ENCODE measurements at places on chromosomes 4 and X.

GRCh38 chr4:16289897-16290554 lies 63.8 kb upstream of the TAPT1 start:
- no peak for DNase-seq

- no peak for DNase-seq
Observed at GRCh38 chr4:4631150-4631549, 89.3 kb upstream of the STX18 start.

DNA sequence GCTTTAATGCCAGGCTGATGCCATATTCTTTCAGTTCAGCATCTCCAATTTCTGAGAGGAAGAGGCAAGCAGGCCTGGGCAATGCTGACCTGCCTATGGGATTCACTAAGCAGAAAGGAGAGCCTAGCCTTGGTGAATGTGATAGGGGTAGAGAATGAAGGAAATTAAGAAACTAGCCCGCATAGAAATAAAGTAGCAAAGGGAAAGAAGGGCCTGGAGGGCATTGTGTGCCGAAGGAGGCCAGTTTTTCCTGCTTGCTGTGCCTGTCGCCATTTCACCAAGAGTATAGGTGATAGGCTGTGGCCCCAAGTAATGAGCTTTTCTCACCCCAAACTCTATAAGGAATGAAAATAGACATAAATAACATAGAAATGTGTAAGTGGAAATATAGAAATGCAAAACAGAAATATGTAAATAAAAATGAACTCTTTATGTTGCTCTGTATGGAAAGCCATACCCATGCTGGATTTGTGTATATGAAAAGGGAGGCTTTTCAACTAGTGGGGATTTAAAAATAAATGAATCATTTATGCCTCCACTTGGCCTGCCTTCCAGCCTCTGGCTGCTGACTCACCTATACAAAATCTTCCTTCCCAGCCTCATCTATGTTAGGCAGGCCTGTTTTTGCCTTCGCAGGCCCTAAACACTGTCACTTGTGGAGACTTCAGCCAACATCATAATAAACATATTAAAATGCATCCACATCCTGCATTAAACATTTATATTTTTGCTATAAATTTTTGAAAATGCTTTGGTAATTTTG lies 5.1 kb upstream of the OCRL start:
- no peak for DNase-seq

DNA sequence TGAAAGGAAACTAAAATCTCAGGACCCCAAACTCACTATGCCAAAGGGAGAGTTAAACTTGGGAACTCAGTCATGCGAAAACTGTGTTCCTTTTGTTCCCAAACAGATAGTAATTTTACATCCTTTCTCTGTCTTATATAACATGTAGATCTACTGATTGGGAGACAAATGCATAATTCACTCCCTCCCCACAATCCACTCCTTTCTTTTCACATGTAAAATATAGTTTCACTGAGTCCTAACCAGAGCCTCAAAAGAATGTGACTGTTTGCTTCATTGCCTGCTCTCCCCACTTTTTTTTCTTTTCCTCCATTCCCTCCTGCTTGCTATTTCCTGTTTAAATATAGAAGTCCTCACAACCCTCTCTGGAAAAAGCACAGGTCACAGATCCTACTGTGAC lies 699.3 kb upstream of the ADGRL3 start:
- no peak for DNase-seq

DNA sequence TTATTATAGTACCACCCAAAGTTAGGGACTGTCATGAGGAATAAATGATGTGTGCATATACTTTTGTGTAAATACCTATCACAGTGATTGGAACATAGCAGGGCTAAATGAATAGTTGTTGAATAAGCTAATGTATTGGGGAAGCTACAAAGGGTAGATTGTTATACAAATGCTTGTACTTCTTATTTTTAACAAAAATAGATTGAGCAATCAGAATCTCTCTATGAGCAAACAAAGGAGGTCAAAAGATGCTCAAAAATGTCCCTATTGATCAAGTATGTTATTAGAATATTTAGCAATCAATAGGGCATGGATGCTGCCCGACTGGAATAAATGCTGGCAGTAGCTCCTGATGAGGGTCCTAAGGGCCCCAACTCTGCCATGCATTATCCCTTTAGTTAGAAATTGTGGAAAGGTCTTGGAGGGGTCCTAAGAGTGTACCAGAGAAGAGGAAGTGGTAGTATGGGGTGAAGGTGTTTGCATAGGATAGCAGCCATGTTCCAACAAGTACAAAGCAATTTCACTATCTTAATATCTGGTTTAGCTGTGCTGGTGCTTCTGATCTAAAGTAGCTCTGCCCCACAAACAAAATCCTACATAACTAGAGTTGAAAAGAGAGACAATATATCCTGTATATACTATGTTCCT lies 33.1 kb upstream of the TAPT1 start:
- no peak for DNase-seq

GRCh38 chr4:142169216-142169615 lies 532.8 kb downstream of the IL15 start:
- no peak for DNase-seq

- DNase-seq, result no peak
Observed at GRCh38 chr4:24794916-24795665, at the start of gene SOD3. TSS of gene SOD3 (plus strand) at chr4:24795573. CDS start at chr4:24799522, 3,949 bp downstream.

GRCh38 chrX:69085826-69086225 lies 79.4 kb downstream of the PJA1 start:
- no peak for DNase-seq

GRCh38 chr4:6765703-6766102 lies 16.8 kb upstream of the KIAA0232 start:
- DNase-seq, result no peak

- no peak for DNase-seq
Observed at GRCh38 chrX:38192007-38192810, 28.5 kb downstream of the SRPX start.

DNA sequence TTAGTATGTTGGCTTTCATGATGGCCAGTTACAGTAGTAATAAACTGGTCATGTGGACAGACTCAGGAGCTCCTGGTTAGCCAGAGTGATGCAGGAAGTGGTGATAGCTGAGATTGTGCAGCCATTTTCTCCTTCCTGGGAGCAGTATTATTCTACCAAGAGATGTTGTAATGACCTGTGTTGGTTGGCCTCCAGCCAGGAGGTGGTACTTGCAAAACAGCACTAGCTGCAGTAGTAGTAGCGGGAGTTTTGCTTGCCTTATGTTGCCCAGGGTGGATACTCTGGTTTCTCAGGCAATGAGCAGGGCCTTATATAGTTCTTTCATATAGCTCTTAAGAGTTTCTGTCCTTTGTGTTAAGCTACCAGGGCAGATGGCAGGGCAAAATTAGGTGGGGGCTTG lies 998.8 kb downstream of the GLUD2 start:
- no peak for DNase-seq

DNA sequence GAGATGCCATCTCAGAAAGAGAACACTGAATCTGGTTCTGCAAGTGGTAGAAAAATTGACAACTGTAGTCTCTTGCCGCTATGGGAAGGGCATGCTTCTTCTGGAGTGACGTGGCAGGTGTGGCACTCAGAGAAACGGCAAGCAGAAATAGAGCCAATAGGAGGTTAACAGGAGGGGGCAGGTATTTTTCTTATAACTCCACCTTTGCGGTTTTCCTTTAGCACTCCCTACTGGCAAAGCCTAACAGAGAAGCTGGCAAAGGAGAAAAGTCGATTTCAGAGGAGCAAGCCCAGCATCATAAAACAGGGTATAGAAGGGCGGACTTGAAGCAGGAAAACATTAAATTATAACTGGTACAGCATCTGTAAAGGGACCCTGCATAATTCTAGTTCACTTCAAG lies 1382.2 kb downstream of the PCDH18 start:
- no peak for DNase-seq

DNA sequence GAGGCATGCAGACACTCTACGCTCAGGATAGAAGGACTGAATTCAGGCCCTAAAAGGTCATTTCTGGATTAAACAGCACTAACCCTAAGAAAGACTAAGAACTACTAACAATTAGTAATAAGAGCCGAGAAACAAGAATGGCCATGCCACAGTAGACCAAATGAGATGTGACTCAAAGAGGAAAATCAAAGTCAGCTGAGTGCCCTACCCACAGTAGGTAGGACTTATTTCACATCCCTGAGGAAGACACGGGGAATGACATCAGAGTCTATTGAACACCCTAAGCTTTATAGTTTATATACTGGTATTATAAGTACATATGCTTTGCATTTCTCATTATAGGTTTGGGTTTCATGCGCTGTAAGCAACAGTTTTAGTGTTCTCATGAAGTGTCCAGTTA lies 2.7 kb upstream of the ARSJ start:
- DNase-seq, result no peak

- no peak for DNase-seq
Observed at GRCh38 chr4:122798917-122799316, 27.7 kb upstream of the FGF2 start.

DNA sequence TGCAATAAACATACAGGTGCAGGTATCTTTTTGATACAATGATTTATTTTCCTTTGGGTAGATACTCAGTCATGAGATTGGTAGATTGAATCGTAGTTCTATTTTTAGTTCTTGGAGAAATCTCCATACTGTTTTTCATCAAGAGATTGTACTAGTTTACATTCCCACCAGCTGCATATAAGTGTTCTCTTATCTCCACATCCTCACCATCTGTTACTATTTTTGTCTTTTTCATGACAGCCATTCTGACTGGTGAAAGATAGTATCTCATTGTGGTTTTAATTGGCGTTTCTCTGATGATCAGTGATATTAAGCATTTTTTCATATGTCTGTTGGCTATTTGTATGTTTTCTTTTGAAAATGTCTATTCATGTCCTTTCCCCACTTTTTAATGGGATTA lies 202.2 kb downstream of the RAPGEF2 start:
- DNase-seq, result no peak

DNA sequence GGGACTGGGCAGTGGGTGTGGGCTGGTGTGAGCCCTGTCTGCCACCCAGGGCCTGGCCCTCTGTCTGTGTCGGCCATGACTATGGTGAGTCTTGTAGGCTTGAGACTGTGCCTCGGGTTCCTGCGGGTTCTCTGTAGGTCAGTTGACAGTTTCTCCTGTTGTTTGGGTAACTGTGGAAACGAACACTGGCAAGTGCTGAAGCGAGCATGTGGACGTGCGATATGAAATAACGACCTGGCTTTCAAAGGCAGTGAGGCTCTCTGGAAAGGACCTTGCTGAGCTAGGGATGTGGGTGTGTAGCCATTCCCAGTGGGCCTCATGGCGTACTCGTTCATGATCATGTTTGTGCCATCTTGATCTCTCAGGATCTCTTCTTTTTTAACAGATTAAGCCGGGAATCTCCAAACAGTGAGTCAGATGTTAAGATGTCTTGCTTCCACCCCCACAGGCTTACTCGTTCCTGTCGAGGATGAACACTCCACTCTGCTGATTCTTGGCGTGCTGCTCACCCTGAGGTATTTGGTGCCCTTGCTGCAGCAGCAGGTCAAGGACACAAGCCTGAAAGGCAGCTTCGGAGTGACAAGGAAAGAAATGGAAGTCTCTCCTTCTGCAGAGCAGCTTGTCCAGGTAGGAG lies 41.3 kb downstream of the HTT start:
- no peak for DNase-seq

- no peak for DNase-seq
Observed at GRCh38 chr4:158530898-158531297, 9.2 kb downstream of the RXFP1 start.

GRCh38 chr4:149347139-149347538 lies 468.5 kb downstream of the IQCM start:
- no peak for DNase-seq

GRCh38 chr4:175560604-175561003 lies 251.5 kb downstream of the GPM6A start:
- DNase-seq, result no peak

- DNase-seq, result peak; percentile 26
Observed at GRCh38 chrX:118807151-118808017, 16.2 kb upstream of the ZCCHC12 start.

DNA sequence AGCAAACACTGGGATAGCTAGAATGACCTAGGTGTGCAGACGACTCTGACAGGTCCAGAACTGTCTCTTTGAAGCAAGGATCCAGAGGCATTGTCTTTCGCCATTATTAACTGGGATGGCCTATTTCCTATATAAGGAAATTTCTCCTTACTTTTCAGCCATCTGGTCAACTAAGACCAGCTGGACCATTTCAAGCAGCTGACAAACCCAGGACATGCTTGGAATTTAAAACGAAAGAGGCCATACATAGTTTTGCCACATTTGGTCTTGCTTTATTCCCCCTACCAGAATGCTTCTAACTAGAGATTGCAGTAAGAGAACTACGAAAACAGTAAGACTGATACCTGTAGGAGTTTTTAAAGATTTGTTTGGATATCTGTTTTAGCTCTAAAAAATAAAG lies 87.0 kb downstream of the GLRA2 start:
- DNase-seq, result no peak

GRCh38 chrX:150936556-150936955 lies 38.1 kb upstream of the CD99L2 start:
- DNase-seq, result no peak

DNA sequence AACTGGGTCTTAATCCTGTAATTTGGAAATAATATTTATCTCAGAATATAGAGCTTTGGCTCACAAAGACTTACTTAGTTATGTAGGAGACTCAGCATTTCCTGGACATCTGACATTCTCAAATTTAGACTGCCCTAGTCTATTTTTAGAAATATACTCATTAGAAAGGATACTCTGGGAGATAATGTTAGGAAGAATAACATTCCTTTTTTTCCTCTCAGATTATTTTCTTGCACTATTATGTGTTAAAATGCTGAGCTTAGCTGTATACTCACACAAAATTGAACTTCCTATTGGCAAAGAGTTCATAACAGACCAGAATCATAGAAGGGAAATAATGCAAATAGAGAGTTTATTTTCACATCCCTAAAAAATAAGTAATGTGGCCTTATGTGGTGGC lies 1424.9 kb upstream of the PCDH7 start:
- DNase-seq, result no peak

- peak; percentile 97 for DNase-seq
Observed at GRCh38 chr4:80184053-80184824, 13.1 kb upstream of the PRDM8 start.

- DNase-seq, result no peak
Observed at GRCh38 chrX:75132672-75133071, 23.4 kb downstream of the ABCB7 start.

- DNase-seq, result no peak
Observed at GRCh38 chr4:185838514-185839193, 26.7 kb upstream of the SORBS2 start.

DNA sequence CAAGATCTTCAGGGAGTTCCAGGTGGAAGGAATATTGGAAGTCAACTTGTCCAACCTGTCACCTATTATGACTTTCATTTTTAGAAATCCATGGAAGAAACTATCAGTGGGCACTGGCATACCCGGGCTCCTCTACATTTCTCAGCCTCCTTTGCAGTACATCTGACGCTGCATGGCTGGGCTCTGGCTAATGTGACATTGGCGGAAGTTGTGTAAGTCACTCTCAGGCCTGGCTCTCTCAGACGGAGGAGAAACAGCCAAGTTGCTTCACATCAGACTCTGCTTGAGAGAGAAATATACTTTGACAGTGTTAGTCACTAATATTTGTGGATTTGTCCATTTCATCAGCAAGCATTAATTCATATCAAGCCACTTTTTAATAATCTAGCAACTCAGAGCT lies 4.5 kb downstream of the DCHS2 start:
- no peak for DNase-seq

- no peak for DNase-seq
Observed at GRCh38 chrX:65744965-65745364, 77.5 kb downstream of the MSN start.

- no peak for DNase-seq
Observed at GRCh38 chr4:6732441-6733357, 16.7 kb downstream of the BLOC1S4 start.

- peak; percentile 15 for DNase-seq
Observed at GRCh38 chrX:14697451-14697850, 168.1 kb downstream of the GLRA2 start.

Data from stimulated activated CD4-positive, alpha-beta T cell treated with anti-CD3 and anti-CD28 coated beads, Interleukin-4, amount 100 ng/mL, for 1 hour (primary cell).